HAP-1 (cell line): ENCODE measurements at places on chromosomes 5 and 9.
A peak's percentile ranks its signal among the peaks of the same experiment; 100 is the strongest.

DNA sequence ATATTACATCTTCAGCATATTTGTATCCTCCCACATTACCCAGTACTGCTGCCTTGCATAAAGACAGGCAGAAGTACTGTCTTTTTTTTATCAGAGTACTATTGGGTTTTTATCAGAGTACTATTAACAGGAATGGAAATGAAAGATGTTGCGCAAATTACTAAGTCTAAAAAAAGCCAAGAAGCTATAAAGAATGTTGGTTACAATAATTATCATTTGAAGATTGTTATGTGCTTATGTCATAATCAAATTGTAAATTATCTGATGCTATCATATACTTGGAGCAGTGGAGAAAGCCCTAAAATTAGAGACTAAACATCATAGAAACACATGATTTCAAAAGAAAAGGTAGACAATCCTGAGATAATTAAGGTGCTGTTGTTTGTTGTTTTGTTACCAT lies 188.8 kb downstream of the CCDC192 start:
- DNase-seq: no peak

DNA sequence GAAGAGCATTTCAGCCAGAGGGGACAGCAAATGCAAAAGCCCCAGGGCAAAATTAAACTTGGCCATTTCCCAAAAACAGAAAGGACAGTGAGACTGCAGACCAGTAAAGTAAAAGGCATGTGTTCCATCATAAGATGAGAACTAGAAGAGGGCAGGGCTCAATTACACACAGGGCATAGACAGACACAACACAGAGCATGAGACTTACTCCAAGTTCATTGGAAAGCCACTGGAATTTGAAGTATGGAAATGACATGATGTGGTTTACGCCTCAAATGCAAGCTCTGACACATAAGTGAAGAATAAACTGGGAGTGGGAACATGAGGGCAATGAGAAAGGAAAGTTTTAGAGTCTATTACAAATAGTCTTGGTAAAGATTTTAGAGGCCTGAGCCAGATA lies 446.6 kb upstream of the GRIA1 start:
- no peak for DNase-seq

DNA sequence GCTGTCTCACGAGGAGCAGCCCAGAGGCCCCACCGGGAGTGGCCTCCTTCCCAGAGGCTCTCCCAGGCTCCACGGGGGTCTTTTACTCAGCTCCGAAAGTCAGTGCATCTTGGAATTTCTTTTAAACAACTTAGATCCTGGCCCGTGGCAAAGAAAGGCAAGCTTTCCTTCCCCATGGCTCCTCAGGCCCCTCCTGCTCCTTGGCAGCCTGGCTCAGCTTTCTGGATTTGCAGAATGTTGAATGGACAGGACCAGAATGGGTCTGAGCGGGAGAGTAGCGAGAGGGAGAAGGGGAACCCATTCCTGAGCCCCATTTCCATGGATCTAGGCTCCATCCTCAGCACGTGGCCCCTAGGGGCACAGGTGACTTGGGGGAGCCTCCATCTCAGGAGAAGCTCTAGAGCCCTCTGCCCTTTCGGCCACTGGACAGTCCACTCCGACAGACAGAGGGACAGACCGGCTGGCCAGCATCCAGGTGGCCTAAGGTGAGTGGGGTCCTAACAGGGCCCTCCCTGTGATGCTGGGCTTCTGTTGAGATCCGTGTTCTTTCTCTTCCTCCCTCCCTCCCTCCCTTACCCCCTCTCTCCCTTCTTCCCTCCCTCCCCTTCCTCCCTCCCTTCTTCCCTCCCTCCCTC lies 173.9 kb upstream of the PPP1R26 start:
- no peak for DNase-seq

- no peak for DNase-seq
These were observed 395.2 kb upstream of the KIF2A start for GRCh38 chr5:61910771-61911170.

DNA sequence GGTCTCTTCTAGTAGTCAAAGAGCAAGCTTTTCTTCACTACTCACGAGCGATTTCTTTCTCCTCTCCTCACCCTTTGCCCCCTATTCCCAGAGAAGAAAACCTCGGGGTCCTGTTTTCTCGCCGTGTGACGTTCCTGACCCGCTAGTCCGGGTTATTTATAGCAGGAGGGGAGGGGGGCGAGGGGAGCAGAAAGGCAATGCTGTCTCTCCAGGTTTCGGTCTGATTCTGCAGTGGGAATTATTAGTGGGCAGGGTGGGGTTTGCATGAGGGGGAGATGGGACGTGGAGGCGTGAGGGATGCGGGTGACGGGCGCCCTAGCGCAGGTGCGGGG lies 847 bp upstream of the GABRB2 start:
- no peak for DNase-seq

DNA sequence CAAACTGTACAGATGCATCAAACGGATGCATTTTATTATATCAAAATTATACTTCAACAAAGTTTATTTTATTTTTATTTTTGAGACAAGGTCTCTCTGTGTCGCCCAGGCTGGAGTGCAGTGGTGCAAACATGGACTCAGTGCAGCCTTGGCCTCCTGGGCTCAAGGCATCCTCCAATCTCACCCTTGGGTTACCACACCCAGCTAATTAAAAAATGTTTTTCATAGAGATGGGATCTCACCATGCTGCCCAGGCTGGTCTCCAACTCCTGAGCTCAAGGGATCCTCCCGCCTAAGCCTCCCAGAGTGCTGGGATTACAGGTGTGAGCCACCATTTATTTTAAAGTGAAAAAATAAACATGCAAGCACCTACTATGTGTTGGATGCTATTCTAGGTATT lies 40.1 kb upstream of the STXBP1 start:
- DNase-seq: no peak

- DNase-seq: no peak
These were observed 23.2 kb downstream of the AK3 start for GRCh38 chr9:4717815-4718214.

- DNase-seq: no peak
These were observed 25.6 kb upstream of the SUSD1 start for GRCh38 chr9:112200711-112201110.

DNA sequence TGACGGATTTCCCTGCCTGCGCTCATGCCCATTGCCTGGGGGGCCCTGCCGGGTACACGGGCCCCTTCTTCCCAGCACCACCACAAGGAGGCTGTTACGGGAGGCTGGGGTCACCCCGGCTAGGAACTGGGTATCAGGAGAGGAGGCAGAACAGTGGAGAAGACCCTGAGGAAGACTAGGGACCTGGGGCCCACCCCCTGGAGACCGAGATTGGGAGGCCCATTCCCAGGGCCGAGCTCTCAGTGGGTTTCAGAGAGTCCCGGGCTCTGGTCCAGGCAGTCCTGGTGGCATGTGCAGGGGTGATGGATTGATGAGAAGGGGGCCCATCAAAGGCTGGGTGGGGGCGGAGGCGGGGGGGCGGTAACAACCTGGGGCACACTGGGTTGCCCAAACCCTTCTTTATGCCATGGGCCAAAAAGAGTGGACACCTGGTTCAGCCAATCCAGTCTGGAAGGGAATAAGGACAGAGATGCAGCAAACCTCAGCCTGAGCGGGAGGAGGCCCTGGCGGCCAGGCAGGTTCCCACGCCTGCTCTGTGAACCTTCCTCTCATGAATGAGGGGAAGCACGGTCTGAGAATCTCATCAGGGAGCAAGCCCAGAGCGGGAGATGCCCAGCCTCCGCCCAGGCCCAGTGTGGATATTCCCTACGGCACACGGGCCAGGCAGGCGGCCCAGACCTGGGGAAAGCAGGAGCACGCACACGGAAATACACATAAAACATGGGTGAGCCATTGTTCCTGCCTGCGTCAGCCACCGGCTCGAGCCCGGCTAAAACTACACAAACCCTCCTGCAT lies 785 bp upstream of the P4HA2 start:
- no peak for DNase-seq

DNA sequence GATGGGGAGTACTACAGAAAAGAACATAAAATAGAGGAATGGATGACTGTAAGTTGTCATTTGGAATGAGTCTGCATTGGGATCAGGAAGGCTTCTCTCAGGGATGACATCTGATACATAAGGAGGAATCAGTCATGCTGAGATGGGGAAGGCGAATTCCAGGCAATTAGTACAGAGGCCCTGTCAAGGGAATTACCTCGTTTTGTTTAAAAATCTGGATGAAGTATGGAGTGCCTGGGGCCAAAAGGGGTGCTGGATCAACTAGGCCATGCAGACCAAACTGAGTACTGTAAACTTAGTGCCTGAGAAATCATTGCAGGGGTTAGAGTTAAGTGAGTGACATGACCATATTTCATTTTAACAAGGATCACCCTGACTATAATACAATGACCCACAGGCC lies 30.5 kb downstream of the JAKMIP2 start:
- DNase-seq: no peak

GRCh38 chr5:151151793-151152192 lies 5.8 kb downstream of the ANXA6 start:
- DNase-seq: no peak

- no peak for DNase-seq
These were observed 8.9 kb downstream of the RECK start for GRCh38 chr9:36045610-36046009.

DNA sequence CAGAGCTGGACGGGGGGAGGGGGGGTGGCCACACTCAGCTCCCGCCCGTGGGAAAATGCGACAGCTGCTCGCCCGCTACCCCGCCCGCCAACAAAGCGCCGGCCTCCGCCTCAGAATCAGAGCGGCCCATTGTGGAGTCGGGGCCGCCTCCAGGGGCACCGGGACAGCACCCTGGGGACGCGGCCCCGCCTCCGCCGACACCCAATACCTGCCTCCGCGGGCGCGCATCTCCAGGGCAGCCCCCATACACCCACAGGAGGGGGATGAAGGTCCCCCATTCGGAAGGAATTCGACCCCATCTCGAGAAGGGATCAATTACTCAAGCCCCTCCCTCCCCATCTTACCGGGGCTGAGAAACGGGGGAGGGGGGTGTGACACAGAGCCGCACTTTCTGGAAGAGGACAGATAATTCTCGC lies 1.3 kb downstream of the NOTCH1 start:
- peak; percentile 73 for DNase-seq

DNA sequence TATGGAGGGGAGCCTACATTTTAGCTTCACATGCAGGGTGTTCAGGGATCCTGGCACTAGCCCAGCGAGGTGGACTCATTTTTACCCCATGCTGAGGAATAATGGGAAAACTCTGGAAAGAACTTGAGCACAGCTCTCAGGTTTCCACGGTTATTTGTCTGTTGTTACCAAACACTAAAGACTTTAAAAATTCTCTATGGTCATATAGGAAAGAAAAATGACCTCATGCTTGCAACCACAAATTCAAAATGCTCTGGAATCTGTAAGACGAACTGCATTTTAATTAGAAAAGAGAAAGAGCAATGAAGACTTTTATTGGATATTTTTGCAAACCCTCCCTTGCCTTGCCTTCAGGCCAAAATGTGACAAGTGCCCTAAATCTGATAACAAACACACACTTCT lies 606.9 kb downstream of the EBF1 start:
- DNase-seq: no peak

DNA sequence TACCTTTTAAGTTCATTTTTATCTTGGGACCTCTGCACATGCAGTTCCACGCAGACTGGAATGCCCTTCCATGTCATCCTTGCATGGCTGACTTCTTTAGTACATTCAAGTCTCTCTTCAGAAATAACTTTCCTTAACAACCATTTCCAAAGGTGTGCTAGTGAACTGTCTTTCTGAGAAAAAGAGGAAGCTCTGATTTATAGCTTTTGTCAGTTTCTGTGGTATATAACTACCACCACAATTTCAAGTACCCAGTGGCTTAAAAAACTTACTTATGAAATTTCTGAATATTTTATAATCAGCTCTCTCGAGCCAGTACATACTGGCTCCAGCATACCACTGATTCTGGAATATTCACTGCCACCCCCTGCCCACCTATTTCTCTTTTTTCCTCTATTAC lies 1613.8 kb downstream of the MAT2B start:
- DNase-seq: no peak

DNA sequence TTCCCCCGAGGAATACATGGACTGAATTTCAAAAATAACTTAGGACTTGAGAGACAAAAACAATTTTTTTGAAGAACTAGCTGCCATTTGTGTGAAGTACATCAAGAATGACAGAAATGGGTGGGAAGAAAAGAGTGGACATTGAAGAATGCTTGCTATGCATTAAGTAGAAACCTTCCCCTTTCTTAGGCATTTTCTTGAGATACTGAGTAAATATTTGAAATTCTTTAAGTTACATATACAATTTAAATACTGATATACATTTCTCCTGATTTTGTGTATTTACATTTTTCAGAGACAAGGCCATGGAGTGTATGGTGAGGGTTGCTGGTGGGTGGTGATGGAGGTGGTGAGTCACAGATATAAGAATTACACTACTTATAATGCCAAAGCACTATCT lies 319.3 kb upstream of the ADAMTSL1 start:
- no peak for DNase-seq

DNA sequence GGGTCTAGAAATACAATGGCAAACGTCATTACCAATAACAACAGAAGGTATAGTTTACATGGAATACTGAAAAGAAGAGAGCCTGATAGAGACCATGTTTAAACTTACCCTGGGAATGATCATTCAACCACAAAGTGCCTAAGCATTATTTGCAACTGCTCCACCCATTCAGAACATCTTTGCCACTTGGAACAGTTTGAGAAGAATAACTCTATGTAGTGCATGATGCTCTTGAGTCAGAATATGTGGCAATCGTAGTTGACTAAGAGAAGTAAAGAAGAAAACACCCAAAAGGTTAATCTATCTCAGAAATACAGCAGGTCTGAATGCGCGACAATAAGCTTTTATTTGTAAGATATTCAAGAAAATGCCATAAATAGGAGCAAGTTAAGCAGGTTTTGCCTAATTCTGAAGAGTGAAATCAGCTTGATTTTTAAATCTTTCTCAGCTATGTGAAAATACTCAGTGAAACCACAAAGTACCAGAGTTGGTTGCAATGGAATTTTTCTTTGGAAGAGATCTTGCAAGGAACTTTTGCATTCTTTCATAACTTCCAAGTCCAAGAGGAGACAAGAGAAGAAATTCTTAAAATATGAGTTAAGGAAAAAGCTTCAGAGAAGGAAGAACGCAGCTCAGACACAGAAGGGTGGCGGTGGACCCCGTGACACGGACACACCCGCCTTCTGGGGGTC lies 64.3 kb downstream of the HABP4 start:
- no peak for DNase-seq

GRCh38 chr5:108046955-108047670 lies 334.8 kb downstream of the FBXL17 start:
- DNase-seq: no peak
